GM12878 (cell line): ENCODE measurements at places on chromosomes 11 and 22. TPM values are rescaled to one million over a fixed set of nuclear protein-coding genes. Genes with fewer than 3 reads are reported as not detected.
A peak's percentile ranks its signal among the peaks of the same experiment; 100 is the strongest.

DNA sequence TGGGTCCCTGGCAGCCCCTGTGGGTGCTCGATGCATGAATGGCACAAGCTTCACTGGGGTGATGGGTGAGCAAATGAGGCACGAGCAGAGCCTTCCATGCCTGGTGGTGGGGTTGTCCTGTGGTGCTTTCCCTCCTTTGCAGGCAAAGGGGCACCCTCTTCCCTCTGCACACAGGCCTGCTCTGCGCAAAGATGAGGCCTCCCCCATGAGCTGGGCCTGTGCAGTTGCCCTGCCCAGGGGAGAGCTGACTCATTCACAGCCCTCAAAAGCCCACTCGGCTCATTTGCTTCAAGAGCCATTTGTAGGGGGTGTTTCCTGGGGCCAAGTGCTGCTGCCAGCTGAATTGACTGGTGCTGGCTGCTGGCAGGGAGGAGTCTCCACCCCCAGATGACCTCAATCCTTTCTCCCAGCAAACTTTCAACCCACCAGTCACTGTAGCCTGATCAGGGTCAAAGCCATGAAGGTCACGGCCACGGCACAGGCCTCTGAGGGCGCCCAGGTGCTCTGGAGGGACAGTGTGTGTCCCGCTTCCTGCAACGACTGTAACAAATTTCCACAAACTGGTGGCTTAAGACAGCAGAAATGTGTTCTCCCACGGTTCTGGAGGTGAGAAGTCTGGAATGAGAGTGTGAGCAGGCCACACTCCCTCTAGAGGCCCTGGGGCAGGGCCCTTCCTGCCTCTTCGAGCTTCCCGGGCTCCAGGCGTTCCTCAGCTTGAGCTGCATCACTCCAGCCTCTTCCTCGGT is 48.8 kb upstream of the ANO1 start:
- no peak for DNase-seq
- no peak overlapping the region for H3K4me3 ChIP-seq
- no peaks in the 10 kb centered on the region for H3K27me3 ChIP-seq
- no peaks in the 10 kb centered on the region for H3K36me3 ChIP-seq
- no peak overlapping the region for H3K27ac ChIP-seq

DNA sequence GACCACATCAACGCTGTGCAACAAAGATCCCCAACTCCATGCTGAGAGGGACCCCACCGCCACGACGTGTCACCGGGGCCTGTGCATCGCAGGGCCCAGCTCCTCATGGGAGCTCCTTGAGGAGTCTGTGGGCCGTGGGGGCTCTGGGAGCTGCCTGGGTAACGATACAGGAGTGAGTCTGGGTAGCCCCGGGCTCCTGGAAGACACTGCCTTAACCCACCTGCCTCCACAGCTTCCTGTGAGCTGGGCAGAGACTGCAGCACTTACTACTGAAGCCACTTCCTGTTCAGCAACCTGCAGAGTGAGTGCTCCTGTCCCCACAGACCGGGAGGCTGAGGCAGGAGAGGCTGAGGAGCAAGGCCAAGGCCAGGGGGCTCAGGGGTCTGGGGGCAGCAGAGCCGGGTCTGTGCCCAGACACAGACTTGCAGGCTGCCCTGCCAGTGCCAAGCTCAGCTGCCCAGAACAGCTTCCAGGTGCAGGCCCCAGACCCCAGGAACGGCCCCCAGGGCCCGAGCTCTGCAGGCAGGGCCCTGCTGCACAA is 226.7 kb downstream of the BRD1 start:
- no peaks in the 10 kb centered on the region for H3K4me1 ChIP-seq
- no peaks in the 10 kb centered on the region for H3K27me3 ChIP-seq
- no peak overlapping the region for H3K4me3 ChIP-seq
- DNase-seq: no peak
- H3K27ac ChIP-seq: no peak overlapping the region

GRCh38 chr11:18171377-18172000 is 1.1 kb upstream of the MRGPRX4 start:
- no peaks in the 10 kb centered on the region for H3K27me3 ChIP-seq
- DNase-seq: no peak
- no peaks in the 10 kb centered on the region for H3K4me1 ChIP-seq
- no peak overlapping the region for H3K27ac ChIP-seq
- H3K4me3 ChIP-seq: no peak overlapping the region

DNA sequence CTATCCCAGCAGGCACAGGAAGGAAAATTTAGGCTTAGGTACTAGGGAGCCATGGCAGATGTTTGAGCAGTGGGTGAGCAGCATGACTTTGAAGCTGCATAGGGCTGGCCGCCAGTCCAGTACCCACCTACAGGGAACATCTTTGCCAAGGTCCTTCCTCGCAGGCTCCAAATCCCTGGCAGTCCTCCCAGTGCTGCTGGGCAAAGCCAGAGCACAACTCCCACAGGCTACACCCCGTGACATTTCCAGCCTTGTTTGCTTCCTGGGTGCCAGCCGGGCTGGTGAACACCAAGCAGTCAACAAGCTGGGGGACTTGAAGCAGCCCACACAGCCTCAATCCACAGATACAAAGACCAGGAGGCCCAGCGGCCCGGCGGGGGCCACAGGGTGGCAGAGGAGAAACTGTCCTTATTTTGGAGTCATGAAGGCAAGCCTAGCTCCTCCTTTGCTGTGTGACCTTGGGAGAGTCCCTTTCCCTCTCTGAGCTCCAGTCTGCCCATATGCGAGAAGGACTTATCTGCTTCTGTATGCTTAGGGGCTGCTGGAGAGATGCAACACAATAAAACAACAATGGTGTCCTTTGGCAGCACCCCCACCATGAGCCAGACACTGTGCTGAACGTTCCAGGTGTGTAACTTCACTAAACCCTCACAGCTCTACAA is 28.0 kb downstream of the TPST2 start:
- no peak overlapping the region for H3K27ac ChIP-seq
- DNase-seq: no peak
- H3K36me3 ChIP-seq: no peaks in the 10 kb centered on the region; the same call in 1 of the 2 replicates
- H3K27me3 ChIP-seq: no peaks in the 10 kb centered on the region
- H3K4me1 ChIP-seq: no peaks in the 10 kb centered on the region

- H3K36me3 ChIP-seq: no peaks in the 10 kb centered on the region
- no peak for DNase-seq
- no peak overlapping the region for H3K4me3 ChIP-seq
- no peak overlapping the region for H3K27ac ChIP-seq
- no peaks in the 10 kb centered on the region for H3K4me1 ChIP-seq
- H3K27me3 ChIP-seq: no peaks in the 10 kb centered on the region; the same call in 1 of the 2 replicates
These were observed 313.1 kb downstream of the C11orf87 start for GRCh38 chr11:109735128-109735527.

DNA sequence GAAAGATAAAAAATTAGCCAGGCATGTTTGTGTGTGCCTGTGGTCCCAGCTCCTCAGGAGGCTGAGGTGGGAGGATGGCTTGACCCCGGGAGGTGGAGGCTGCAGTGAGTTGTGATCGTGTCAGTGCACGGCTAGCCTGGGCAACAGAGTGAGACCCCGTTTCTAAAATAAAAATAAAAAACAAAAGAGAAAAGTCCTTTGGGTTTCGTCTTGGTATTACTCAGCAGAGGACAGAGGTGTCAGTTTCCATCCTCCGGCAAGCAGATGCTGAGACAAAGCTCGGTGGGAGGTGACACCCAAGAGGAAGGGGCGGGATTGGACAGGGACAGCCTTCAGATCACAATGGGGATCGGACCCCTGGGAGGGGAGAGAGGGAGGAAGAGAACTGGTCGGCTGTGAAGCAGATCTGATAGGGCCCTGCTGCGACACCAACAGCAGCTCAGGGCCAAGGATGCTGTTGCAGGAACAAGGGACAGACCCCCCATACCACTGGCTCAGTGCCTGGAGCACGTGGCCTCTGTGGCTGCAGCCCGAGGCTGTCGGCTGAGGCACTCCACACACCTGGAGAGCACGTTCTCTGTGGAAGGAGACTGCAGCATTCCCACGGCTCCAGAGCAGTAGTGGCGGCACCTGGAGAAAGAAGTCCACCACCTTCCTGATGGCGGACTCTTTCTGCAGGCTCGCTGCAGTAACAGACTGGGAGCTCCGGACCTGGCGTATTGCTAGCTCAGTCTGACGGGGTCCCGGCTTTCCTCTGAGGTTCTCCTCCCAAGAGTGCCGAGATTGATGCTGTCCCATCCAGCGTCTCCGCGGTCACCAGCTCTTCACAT is 5.2 kb upstream of the BID start:
- peak overlapping the region; percentile 98 for H3K27ac ChIP-seq
- DNase-seq: peak; percentile 83
- H3K4me3 ChIP-seq: peak overlapping the region; percentile 91
- no peaks in the 10 kb centered on the region for H3K27me3 ChIP-seq
- peaks cover 47% of the 10 kb centered on the region for H3K4me1 ChIP-seq

DNA sequence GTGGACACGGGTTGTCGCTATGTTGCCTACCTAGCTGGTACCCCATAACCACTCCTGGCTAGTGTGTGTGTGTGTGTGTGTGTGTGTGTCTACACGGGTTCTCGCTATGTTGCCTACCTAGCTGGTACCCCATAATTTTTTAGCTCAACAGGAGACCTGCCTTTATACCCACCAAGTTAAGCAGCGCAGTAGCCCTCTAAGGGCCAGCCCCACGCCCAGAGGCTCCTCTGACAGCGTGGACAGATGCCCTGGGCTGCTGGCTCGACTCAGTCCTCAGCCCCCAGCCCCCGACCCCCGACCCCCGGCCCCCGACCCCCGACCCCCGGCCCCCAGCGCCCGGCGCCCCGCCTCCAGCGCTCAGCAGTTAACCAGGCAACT is 351 bp upstream of the AKIP1 start:
- H3K36me3 ChIP-seq: 0 out of 2 replicates have a peak, but pooled peaks cover 3% of the 10 kb centered on the region
- no peak for DNase-seq
- H3K4me1 ChIP-seq: peaks cover 11% of the 10 kb centered on the region

The CHST1 gene
- polyA plus RNA-seq: not detected in 2 replicates

The P2RX6 gene
- 0.06 TPM in 1 of 2 replicates, not detected in the other for polyA plus RNA-seq

The KCNJ1 gene
- polyA plus RNA-seq: not detected in 2 replicates

The MS4A12 gene
- not detected in 2 replicates for polyA plus RNA-seq

The ALDH3B2 gene
- not detected in 2 replicates for polyA plus RNA-seq
